ENCODE measurements at places on chromosomes 1 and 21.

- no peak for DNase-seq
These were observed 71.2 kb upstream of the NRIP1 start for GRCh38 chr21:15135867-15136629.

DNA sequence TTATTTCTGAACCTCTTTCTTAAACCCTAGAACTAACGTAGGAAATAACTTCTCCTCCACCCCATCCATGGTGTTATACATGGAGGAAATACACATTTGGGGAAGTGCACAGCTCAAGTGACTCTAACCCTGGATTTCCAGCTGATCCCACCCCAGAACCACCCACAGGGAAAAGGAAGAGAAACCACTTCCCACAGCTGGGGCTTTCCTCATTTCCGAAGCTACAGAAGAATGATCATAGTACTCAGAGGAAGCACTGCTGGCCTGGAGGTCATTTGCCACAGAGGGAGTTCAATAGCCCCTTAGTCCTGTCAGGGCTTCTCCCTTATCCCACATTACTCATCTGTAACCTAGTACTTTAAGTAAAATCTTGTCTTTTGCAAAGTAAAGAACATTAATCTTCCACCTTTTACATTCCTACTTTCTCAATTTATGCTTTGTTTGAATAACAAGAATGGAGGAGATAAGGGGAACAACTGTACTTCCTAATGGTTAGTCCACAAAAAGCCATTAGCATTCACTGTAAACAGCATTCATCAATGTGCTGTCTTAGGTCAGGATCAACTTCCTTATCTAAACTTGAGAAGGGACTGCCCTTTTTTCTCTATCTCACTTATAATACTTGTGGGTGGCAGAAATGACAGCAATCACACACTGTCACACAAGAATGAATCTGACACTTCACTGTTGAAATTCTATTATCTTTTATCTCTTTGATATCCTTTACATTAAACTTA, 63.0 kb upstream of the RGS1 start:
- no peak for DNase-seq

DNA sequence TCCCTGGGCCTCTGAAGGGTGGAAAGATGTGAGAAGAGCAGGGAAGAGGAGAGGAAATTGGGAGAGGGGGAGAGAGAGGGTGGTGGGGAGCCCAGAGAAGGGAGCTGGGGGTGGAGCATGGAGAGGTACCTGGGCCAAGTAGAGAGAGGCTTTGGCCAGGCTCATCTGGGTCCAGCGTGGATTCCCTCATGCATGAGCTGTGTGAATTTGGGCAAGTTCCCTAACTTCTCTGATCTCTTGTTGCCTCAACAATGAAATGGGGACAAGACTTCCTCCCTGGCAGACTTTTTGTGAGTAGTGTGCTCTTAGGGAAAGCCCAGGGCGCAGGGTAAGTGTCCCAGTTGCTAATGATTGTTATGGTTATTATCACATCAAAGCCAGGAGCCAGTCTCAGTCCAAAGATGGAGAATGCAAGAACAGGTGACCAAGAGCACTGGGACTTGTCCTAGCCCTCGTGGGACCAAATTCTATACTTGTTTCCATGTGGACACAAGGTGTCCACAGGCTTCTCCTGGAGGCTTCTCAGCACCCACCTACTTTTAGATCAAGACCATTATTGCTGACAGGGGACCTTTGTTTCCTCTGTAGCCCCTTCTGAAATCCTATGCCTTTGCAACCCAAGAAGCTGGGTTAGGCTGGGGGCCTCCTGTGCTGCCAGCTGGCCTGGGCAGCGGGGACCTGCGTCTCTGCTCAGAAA, 13.9 kb downstream of the IL6R start:
- DNase-seq: no peak

DNA sequence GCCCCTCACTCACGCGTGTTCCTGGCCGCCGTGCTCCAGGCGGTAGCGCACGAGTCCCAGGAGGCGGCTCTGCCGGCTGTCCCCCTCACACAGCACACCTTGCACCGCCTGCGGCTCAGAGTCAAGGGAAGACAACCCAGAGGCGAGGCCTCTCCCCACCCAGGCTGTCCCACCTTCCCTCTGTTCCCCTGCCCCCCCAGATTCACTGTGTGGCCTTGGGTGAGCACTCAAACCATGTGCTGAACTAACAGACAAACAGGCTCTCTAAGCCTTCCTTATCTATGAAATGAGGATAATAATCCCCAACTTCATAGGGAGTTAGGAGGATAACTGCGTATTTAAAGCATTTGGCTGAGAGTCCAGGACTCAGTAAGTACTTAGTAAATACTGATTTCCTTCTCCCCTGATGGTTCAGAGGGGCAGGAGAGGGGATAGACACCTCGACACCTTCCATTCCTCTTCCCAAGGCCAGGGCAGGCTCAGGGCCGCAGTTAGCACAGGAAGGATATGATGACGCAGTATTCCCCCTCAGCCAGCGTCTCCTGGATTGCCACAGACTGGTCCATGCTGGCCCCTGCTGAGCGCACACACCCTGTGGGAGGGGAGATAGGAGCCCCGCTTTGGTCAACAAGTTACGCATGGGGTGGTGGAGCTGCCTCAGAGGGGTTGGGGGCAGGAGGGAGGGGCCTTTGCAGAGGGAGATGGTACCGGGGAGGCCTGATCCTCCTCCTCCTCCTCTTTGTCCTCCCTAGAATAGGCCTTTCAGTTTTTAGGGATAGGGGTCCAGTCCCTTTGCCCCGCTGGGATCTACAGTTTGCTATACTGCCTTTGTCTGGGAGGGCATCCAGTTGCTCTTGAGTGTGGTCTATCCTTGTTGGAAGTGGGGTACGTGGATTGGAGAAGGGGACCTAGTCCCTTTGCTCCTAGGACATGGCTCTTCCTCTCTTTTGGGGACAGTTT, 830 bp downstream of the INPP5B start:
- no peak for DNase-seq

GRCh38 chr1:40316595-40317393, at the start of gene COL9A2:
TSS of gene COL9A2 (minus strand) at chr1:40317286. CDS start at chr1:40317197, 89 bp downstream.
- no peak for DNase-seq

GRCh38 chr21:43731891-43732711, 13.2 kb downstream of the PDXK start:
- DNase-seq: peak; percentile 71

- no peak for DNase-seq
These were observed 23.3 kb upstream of the TNNI1 start for GRCh38 chr1:201444792-201445191.

GRCh38 chr1:224052772-224053171, 61.1 kb upstream of the FBXO28 start:
- DNase-seq: peak; percentile 41

DNA sequence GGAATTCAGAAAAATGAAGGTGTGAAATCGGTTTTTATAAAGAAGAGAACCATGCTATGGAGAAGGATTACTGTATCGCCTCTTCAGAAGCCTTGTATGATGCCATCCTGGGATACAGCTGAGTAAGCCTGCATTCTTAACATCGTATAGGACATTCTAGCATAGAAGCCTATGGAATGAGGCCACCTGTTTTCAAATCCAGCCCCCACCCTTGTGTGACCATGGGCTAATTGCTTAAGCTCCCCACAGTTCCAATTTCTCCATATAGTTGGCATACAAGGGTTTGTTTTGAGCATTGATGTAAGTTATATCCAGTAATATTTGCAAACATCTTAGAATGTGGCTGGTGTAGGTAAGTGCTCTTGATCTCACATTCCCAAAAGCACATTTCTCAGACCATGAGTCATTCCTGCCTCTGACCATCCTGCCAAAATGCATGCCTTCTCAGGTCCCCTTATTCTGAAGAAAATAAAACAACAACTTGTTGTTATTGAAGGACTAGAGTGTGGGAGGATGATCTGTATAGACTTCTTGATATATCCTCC, 1.5 kb downstream of the OR14A2 start:
- DNase-seq: peak; percentile 30

DNA sequence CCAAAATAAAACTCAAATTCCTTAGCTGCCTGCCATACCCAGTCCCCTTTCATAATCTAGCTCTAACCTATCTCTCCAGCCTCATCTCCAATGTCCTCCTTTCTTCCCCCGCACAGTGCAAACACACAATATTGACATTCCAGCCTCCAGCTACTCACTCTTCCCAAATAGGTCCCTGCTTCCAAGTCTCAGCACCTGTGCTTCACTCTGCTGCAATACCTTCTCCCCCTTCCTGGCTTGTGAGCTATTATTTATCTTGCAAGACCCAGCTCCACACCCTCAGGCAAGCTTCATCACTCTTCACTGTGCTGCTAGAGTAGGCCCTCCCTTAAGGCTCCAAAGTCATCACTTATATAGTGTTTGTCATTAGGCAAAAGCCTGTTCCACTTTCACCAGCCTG, 9.7 kb downstream of the PLPP3 start:
- DNase-seq: no peak

GRCh38 chr1:163544441-163544840, 222.7 kb downstream of the NUF2 start:
- DNase-seq: no peak

- DNase-seq: no peak
These were observed 6.6 kb upstream of the TMEM167B start for GRCh38 chr1:109083923-109084322.

- DNase-seq: no peak
These were observed 488 bp downstream of the FAM78B start for GRCh38 chr1:166166329-166166697.

GRCh38 chr1:156530006-156530405, 29.4 kb upstream of the MEF2D start:
- no peak for DNase-seq

DNA sequence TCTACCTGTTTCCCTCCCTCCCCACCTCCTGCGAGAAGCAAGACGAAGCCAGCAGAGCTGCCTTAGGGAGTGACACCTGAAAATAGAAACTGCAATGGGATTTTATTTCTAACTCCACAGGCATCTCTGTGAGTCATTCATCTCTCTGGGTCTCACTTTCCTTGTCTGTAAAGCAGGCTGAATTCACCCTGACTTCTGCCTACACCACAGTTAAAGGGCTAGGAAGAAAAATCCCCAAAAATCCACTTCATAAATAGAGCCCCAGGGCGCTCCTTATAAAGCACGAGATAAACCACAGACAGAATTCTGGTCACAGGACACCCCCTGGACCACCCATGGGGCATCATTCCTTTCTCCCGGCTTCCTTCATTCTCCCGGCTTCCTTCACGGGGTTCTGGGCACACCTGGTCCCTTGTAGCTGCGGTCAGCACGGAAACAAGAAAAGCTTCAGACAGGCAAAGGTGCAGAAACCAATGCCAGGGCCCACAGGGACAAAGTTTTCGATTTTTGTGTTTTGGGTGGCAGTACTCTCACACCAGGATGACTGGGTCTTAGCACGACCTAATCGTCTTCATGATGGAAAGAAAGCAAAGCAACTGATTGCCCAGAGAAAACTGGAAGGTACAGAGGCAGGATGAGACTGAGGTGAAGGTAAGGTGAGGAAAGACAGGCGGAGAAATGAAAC, 2.8 kb upstream of the H6PD start:
- DNase-seq: peak; percentile 58

- DNase-seq: no peak
These were observed 147.9 kb downstream of the GREM2 start for GRCh38 chr1:240464099-240464498.

- DNase-seq: no peak
These were observed 348.7 kb downstream of the PBX1 start for GRCh38 chr1:164907666-164908065.

GRCh38 chr1:116078699-116079223, 32.4 kb upstream of the MAB21L3 start:
- DNase-seq: no peak

DNA sequence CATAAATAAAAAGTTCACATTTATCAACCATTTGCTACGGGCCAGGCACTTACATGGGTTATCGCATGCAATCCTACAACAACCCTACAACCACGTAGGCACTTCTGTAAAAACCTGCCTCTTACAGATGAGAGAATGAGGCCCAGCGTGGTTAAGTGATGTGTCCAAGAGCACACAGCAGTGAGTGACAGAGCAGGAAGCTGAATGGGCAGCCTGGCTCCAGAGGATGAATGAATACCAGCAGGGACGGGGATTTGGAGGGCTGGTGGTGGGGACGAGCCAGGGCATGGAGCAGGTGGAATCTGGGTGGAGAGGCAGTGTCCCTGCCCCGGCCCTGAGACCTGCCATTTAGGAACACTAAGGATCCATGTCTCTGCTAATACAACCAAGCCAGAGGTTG, 35.5 kb downstream of the SYF2 start:
- DNase-seq: no peak

DNA sequence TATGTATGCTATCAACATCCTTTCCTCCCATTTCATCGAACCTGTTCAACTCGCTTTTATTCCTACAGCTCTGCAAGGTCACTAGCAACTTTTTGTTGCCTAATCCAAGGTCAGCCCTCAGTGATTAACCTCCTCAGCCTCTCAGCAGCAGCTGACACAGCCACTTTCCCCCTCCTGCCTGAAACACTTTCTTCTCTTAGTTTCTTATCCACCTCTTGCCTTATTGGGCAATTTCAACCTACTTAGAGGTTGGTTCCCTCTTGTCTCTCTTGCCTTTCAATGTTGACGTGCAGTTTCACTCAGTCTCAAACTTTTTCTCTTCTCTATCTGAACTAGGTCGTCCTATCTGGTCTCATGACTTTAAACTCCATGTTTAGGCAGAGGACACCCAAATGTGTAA, 156.3 kb downstream of the C1orf94 start:
- DNase-seq: no peak
